Globus pallidus (tissue), 1 donor: ENCODE measurements at places on chromosomes 3 and 15.

DNA sequence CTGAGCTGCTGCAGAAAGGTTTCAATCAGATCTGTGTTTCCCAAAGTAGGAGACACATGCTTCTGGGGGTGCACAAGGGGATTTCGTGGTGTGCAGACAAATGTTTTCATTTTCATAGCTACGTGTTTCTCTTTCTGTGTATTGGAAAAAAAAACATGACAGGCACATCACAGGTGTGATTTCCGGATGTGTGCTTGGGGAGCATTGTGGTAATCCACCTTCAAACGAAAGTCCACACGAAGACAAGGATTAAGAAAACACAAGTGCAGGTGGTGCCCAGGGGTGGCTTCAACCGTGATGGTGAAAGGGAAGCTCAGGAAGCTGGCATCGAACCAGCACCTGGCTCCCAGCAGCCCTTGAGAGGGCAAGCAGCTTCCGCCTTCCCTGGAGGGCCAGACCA, 164.6 kb upstream of the LINGO1 start:
- no peak for DNase-seq

DNA sequence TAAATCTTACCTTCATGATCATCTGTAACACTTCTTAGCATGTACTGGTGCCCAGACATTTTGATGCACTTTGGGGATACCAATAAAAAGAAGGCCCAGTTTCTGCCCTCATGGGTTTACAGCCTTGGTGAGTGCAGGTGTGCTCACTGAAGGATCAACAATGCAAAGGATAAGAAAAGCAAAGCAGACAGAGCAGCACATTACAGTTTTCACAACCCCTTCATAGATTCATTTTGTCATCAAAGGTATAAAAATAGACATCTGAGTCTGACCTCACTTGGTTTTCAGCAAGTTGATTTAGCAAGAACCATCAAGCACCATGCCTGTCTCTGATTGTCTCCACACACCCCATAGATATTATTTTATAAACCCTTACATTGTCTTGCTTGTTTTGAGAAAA, 77.6 kb downstream of the BFSP2 start:
- DNase-seq: no peak

DNA sequence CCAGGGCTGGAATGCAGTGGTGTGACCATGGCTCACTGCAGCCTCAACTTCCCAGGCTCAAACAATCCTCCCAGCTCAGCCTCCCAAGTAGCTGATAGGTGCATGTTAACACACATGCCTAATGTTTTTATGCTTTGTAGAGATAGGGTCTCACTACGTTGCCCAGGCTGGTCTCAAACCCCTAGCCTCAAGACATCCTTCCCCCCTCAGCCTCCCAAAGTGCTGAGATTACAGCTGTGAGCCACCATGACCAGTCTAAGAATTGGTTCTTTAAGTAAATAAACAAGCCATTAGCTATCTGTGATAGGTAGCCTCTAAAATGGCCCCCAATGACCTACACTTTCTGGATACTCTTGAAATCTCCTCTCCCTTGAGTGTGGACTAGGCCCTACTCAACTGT, 3.7 kb downstream of the TRIM59 start:
- DNase-seq: no peak

DNA sequence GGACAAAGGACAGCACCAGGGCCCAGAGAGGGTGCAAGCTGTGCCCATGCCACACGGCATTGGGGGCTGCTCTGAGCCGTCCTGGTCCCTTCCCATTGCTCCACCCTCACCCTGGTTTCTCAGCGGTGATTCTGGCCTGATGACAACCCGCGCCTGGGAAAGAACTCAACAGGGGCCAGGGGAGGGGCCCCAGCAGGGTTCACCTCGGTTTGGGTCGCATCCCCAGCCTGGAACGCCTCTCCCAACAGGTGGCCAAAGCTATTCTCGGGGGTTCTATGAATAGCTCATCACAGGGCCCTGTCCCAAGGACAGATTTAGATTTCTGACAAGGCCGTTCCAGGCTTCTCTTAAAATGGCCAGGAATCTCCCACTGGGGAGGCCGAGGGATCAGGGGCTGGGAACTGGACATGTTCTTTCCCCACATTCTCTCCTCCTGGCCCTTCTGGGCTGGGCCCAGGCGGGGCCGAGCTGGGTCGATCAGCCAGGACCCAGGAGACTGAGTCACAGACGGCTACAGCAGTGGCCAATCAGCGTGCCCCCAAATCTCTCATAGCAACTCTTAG, 17.9 kb downstream of the GRIP2 start:
- DNase-seq: no peak

DNA sequence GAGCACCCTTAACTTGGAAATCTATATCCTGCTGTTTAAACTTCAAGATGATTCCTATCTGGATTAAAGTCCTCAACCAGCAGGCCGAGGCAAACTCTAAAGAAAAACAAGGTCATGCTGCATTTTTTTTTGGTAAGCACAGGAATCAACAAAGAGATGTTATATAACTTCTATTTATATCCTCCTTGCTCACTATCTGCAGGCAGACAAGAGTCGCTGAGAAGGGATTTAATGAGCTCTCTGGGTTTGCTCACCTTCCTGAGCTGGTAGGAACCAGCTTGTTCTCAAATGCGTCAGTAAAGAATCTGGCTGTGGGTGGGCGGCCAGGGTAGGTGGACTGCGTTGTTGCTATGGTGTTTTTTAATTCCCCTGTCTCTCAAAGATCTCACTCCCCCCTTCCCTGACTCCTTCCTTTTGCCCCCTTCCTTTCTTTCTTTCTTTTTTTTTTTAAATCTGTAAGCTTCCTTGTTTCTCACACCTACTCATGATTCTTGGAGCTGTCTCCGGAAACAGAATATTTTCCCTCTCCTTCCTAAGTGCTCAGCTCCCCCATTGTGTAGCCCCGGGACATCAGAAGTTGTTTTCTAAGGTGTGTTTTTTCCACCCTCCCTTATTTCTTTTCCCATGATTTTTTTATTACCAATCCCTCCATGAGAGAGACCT, 228.8 kb upstream of the BHLHE40 start:
- DNase-seq: no peak

GRCh38 chr3:50515565-50516439, 12.4 kb upstream of the CACNA2D2 start:
- no peak for DNase-seq

DNA sequence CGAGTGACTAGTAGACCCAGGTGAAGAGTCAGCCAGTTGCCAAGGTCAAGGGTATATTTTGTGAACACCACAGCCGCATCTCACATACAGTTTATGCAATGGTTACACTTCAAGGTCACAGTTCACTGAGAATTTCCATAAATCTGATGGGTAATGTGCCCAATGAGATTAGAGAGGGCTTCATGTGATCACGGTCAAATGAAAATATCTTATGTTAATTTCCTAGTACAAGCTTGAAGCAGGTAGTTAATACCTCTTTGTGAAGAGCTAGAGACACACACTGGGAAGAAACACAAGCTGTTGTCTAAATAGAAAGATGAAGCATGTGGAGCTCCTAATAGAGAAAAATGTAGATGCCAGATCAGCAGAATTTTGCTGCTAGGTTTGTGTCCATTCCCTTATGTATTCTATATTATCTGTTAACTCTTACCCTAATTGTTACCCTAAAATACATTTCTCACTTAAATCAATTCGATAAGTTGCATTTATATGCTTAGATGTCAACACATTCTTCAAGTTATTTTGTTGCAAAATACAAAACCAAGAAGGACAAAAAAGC, 136.0 kb downstream of the NR2F2 start:
- DNase-seq: no peak

DNA sequence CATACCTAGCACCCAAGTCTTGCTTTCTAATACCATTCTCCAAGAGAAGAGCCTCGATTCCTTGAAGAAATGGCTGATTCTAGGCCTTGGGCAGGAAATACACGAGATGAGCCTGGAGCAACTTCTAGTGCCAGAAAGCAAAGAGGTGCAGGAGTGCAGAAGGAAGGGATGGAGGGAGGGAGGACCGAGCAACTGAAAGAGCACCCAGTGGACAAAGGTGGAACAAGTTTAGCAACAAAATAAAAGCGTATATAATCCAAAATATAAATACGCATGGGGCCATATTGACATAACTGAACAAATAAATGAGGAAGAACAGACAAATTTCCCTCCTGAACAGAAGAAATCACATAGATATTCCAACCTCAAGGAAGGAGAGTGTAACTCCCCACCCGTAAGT, 34.4 kb downstream of the CHSY1 start:
- no peak for DNase-seq

- no peak for DNase-seq
These were observed 66.5 kb downstream of the UBE3A start for GRCh38 chr15:25372298-25372697.

GRCh38 chr3:47007482-47008233, 28.2 kb downstream of the NBEAL2 start:
- DNase-seq: no peak

DNA sequence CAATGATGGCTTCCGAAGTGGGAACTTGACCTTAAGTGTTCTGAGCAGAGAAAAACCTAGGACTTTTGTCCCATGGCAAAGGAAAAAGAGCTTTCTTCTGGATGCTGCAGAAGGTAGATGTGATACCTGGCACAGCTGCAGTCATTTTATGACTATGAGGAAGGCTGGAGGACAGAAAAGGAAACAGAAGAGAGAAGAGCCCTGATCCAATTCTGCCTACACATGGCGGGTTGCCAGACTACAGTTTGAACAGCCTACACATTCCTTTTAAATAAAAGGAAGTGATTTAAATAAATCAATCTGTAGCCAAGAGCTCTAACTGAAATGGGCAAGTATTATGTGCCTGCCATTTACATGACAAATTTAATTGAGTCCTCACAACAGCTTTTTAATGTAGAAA, 43.6 kb upstream of the CHRNB4 start:
- DNase-seq: no peak

DNA sequence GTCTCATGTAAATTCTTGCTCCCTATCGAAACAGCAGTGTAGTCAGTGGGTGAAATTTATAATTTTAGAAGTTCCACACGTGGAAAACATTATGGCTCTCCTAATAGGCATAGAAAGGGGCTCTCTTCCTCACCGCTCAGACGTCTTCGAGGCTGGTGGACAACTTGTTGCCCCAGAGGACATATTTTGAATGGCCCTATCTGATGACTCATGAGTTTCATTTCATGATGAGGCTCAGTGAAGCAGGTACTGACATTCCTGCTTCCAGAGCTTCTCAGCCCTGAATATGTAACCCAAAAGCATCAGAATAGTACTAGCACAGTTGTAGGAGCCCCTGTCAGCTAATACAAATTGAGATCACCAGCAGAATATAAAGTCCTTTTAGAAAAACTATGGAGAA, 117.9 kb downstream of the HERC1 start:
- DNase-seq: no peak

DNA sequence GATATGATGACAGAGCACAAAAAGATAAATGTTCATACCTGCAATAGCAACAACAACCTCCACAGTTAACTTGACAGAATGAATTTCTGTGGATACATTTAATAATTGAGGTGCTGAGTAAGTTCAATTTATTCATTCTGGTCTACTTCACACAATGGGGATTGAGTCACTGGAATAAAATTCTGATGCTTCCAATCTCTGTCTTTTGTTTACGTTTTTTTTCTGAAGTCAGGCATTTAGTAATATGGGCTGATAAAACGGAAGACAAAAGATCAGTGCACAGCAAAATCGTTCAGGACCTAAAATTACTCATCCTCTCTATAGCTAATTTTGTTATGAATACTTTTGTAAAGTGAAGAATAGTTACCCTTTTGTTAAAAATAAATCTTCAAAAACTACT, 565.9 kb upstream of the CCDC54 start:
- no peak for DNase-seq

DNA sequence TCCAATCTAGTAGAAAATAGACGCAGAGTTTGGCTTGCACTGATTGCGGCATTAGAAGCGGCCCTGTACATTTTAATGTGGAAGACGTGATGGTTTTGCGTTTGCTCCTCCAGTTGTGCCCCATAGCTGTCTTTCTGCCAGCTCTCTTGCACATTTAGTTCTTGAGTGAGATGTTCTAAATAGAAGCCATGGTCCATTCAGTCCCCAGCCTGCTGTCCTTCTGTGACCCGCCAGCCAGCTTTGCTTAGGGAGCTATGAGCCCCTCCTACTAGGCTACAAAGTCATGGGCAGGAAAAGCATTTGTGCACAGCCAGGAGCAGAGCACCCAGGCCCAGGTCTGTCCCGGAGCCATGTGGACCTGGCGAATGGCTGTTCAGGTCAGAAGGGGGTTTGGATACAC, 50.3 kb downstream of the APBA2 start:
- peak; percentile 60 for DNase-seq

GRCh38 chr3:176850498-176850897, 346.8 kb downstream of the TBL1XR1 start:
- no peak for DNase-seq

- DNase-seq: no peak
These were observed 28.3 kb downstream of the PDCD6IP start for GRCh38 chr3:33826688-33827087.

- DNase-seq: no peak
These were observed 160.5 kb downstream of the THSD4 start for GRCh38 chr15:71275566-71276335.

DNA sequence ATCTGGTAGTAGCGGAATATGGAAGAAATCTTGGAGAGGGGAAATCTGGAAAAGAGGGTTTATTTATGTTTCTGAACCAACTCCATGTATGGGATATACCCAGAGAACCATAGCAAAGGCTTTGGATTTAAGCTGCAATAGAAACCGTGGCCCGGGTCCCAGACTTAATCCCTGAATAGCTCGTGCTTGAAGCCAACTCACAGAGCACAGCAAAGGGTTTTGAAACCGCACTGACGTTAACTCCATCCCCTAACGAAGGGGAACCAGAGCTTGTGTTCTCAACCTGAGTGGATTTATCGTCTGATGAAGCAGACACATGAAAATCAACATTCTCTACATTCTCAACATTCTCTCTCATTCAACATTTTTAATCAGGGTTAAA, 154.6 kb downstream of the APBA2 start:
- no peak for DNase-seq

DNA sequence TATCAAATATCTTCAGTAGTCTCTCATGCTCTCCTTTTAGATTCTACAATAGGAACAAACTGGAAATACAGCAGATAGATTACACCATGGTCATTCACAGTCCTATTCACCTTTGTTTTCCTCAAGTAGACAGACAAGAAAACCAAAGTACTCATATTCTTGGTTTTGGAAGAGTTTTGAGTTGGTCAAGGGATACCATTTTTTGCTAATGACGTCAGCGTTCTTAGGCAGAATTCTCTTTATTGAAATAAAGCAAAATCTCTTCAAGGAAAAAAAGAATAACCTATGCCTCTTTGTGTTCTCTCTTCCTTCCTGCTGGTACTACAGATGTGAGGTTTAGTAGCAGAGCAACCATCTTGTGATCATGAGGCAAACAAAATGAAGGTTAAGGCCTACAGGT, 268.3 kb upstream of the PDZRN3 start:
- DNase-seq: no peak

GRCh38 chr15:86446253-86446640, 366.6 kb downstream of the AGBL1 start:
- DNase-seq: no peak
